Right ventricle myocardium superior (tissue), 1 donor: ENCODE measurements at places on chromosomes 7 and 10.
A peak's percentile ranks its signal among the peaks of the same experiment; 100 is the strongest.

GRCh38 chr10:71746344-71747037 is 26.8 kb downstream of the VSIR start:
- DNase-seq = peak; percentile 79

DNA sequence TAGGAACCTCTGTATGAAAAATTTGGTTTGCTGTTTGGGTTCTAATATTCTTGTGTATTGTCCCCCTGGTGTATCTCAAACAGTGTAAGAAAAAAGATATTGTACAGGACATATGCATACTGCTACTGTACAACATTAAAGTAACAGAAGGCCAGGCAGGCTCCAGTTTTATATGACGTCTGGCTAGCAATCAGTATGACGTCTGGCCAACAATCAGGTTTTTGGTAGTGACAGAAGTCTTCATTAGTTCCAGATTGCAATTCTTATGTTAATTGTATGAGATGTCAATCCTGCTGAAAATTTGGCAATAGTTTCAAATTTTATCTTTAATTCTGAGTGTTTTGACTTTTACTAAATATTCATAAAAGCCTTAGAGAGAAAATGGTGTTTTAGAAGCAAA is 67.9 kb upstream of the KCND2 start:
- no peak for DNase-seq

- DNase-seq = peak; percentile 68
Measured at GRCh38 chr10:113073549-113074189, 123.6 kb downstream of the TCF7L2 start.

- no peak for DNase-seq
Measured at GRCh38 chr7:80210400-80210799, 75.8 kb downstream of the GNAI1 start.

DNA sequence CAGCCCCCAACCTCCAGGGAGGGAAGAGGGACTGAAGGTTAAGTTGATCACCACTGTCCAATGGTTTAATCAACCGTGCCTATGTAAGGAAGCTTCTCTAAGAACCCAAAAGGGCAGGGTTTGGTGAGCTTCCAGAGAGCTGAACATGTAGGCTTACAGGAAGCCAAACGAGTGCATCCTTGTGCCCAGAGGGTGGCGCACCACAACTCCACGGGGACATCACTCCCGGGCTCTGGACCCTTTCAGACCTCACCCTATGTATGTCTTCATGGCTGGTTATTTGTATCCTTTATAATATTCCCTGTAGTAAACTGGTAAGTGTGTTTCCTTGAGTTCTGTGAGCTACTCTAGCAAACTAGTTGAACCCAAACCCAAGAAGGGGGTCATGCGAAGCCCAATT is 11.5 kb upstream of the NFKB2 start:
- no peak for DNase-seq

GRCh38 chr7:43591558-43592180 is 8.8 kb downstream of the STK17A start:
- DNase-seq = no peak

DNA sequence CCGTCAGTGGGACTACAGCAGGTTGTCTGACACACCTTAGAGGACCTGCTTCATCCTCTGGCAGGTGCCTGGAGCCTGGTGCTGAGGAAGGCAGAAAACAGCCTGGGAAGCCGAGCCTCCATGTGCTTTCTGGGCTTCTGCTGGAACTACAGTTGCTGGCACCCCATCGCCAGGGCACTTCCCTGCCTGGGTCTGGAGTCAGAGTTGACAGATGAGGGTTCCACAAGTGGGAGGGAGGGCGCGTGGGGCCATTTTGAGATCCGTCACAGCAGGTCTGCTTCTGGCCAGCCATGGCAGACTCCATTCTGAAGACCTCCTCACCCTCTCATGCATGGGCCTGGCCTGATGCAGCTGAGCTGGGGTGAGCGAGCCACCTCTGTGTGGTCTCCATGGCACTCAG is 33.2 kb upstream of the TCERG1L start:
- DNase-seq = no peak

DNA sequence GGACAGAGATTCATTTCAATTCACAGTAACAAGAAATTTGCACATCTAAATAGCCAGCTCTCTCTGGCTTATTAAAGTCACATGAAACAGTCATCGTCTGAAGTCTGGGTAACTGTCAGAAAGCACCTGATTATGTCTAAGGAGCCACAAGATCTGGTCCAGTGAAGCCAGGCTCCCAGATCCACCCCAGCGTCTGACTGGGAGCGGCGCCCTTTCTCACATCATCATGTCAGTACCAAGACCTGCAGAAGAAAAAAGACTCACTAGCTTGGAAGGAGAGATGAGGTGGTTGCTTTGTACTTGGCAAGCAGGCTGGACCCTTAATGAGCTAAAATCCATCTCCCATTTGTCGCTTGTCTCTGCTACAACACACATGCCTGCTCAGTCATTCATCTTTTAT is 58.4 kb downstream of the VOPP1 start:
- no peak for DNase-seq

GRCh38 chr7:144738146-144738545 is 97.7 kb downstream of the TPK1 start:
- DNase-seq = no peak

DNA sequence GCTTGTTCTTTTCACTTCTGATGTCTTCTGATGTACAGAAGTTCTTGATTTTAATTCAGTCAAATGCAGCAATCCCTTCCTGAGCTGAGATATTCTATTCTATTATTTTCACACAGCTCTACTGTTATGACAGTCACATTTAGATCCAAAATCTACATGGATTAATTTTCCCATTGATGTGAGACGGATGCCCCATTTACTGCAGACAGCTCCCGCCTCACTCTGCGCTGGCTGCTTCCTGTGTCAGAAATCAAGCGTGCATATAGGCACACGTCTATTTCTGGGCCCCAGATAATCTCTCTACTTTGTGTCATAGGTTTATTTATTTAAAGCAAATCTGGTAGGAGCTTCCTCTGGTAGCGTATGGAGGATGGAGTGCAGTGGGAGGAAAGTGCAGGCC is 6.7 kb downstream of the BNIP3 start:
- DNase-seq = no peak

DNA sequence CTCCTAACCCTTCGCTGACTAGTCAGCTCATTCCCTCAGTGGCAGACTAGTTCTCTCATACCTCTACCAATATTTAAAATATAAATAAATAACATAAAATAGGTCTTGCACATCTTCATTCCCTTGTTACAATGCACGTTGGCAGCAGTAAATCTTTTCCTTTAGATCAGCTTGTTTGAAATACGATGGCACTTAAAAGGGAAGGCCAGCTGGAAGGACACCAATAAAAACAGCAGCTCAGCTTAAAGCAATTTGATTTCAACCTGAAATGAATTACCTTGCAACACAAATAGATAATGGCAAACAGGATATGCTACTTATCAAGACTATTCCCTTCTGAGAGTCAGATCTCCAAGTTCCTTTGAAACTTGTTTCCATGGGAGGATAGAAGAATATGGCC is 321.8 kb downstream of the GFRA1 start:
- no peak for DNase-seq

DNA sequence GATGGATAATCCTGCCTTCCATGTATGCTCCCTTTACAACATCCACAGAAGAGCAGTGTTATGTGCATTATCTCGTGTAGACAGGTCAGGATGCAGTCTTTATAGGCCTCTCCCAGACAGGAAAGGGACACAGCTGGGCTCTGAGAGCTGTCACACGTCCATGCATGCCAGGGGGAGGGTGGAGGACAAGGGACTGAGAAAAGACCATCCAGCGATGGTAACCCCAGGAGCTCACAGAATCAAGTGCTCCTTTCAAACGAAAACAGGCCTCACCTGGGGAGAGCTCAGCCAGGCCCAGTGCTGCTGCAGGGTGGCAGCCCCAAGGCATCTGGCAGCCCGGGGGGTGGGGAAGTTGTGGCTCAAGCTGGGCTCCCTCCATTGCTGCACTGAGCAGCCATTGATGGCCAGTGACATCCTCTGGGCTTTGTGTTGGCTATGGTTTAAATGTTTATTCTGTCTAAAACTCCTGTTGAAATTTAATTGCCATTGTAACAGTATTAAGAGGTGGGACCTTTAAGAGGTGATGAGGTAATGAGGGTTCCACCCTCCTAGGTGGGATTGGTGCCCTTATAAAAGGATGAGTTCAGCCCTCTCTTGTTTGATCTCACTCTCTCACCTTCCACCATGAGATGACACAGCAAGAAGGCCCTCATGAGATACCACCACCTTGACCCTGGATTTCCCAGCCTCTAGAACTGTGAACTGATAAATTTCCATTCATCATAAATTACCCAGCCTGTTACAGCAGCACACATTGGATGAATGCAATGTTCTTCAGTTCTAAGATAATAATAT is 15.7 kb downstream of the JCAD start:
- DNase-seq = no peak

DNA sequence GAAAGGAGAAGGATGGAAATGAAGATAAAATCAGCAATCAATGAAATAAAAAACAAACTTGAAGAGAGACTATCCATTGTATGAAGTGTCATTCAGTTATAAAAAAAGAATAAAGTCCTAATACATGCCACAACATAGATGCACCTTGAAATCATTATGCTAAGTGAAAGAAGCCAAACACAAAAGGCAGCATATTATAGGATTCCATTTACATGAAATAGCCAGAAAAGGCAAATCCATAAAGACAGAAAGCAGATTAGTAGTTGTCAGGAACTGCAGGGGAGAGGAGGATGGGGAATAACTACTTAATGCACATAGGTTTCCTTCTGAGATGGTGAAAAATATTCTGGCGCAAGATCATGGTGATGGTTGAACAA is 6.6 kb upstream of the PON1 start:
- DNase-seq = no peak

DNA sequence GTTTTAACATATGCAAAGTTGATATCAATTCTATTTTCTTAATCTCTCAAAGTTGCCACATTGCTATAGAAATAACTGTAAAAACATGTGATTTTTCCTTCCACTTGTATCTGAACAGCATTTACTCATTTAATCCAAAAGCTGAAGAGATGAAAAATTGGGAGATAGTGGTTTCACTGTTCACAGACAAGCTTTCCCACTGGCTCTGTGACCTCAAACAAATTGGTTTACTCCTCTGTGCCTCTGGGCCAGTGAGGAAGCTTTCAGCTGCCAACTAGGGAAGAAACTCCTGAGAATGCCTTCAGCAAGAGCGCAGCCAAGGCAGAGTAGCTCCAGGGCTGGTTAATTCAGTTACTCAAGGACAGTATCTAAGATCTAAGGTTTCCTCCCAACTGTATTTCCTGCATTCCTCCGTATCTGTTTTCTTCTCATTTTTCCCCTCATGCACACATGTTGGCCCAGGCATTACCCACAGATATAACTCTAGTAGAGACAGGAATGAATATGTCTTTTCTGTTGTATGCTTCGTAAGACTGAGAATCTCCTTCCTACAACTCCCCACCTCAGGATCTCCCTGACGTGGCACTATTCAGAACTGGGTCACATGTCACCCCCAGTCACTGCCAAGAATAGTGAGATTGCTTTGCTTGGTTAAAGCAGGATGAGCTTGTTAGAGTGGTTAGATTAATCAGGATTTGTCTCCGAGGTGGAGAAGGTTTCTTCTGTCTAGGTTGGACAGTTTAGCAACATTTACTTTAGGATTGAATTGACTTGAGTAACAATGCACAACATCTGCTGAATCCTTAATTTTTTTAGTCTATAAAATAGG is 315.7 kb downstream of the NRG3 start:
- DNase-seq = no peak

DNA sequence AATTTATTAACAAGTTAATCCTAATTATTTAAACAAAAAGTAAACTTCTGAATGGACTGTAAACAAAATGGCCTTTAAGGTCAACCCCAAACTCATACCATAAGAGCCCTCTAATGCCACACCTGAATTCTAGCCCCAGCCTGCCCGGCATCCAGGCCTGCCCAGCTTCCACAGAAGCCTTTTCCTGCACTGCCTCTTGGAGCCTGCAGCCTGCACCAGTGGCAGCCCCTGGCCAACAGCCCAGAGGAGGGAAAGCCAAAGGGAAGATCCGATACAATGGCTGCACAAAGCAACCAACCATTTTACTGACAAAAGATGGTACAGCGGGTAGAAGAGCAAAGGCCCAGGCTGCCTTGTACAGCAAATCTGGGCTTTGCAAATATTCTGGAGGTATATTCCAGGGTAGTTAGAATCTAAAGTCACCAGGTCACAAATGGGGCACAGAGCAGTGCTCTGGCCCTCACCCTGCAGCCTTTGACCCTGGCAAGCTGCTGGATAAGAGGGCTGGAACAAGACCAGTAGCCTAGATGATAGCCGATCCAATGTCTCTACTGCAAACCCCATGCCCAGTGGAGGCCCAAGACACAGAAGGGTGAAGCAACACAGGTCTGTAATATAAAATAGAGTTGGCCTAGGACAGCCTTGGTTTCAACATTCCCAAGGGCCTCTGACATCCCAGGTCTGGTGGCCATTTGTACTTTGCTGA is 12.5 kb upstream of the CH25H start:
- DNase-seq = no peak

DNA sequence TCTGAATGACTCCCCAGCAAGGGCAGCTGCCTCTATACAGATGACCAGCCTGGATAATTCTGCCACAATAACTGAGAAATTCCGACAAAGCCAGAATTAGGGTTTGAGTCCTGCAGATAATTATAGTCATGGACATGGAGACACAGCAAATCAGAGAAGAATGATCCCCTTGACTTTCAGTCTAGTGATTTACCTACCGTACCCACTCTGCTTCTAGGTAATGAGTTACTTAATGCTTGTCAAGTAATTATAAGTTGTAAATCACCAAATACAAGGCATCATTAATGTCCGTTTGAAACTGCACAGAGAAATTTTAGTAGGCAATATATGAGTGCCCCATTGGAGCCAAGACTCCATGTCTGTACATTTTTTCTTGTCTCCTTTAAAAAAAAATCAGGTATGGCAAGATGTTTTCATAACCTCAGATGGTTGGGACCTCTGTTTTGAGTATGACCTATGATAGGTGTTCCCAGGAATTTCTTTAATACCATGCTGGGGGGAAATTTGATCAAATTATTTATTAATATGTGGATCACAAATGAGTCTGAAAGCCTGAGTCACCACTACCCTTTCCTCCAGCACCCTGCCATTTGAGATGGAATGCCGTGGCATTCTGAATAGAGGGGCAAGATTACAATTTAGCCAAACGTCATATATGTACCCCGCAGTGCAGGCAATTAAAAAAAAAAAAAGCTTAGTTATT is 5.5 kb upstream of the ARID5B start:
- DNase-seq = no peak

GRCh38 chr10:107011105-107011504 is 153.4 kb downstream of the SORCS1 start:
- no peak for DNase-seq

DNA sequence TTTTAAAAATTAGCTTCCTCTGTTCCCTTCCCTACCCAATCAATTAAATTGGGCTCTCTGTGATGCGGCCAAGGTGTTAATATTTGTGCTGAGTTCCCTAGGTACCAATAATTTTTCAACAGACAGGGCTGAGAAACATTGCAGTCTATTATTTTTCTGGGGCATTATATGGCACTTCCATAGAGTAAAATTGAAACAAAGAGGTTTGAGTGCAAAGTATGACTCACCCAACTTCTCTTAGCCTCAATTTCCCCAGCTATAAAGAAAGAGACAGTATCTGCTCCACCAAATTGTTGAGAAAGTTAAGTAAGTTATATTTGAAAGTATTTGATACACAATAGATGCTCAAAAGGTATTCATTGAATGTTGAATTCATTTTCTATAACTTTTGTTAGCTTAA is 74.9 kb downstream of the TES start:
- DNase-seq = no peak
